IMR-90 (cell line): ENCODE measurements at places on chromosomes 7 and 10.

DNA sequence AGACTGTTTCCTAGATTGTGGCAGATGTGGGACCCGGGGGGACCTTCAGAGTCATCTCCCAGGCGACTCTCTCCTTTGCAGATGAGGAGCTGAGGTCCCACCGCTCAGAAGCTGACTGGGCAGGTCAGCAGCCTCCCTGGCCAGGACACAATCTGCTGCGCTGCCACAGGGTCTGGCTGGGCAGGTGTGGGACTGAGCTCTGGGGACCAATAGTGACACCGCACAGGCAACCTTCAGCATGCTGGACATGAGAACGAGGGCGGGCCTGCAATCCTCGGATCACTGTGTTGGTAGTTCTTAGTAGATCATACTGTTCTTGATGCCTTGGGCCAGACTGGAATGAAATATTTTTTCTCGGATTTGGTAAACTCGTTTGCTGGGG lies 20.5 kb upstream of the CRYGN start:
- DNase-seq, result no peak

DNA sequence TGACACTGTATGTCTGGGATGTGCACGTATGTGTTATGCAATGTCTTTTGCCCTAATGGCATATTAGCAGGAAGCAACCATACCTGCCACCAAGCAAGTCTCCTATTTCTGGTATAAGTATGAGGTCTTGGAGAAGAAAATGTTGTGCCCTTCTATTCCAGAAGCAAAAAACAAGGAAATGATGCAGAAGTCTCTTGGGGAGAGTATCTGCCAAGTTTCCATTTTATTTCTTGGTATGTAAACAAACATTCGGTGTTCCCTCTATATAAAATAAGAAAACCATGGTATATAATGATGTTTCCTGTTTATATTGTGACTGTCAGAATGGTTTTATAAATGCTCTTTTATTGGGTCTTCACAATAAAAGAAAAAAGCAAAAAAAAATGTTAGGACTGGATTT lies 19.3 kb upstream of the MYO3A start:
- DNase-seq, result no peak

GRCh38 chr7:36999626-37000485 lies 275.6 kb upstream of the AOAH start:
- DNase-seq, result no peak

GRCh38 chr10:99280472-99280871 lies 44.8 kb upstream of the HPSE2 start:
- DNase-seq, result no peak

DNA sequence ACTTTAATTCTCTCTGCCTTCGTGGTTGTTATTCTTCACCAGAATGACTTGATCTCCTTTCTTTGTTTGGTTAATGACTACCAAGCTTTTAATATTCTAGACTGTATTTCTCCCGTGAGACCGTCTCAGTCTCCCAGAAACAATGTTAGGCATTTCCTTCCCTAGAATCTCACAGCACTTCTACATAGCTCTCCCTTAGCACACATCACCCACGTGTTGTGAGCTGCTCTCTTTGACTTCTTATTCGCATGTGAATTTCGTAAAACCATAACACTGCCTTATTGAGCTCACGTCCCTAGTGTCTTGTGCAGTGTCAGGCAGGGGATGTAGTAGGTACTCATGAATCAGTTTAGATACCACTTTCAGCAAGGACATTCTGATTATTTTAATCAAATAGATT lies 57.5 kb upstream of the MGAM2 start:
- DNase-seq, result no peak

GRCh38 chr10:111392159-111392558 lies 315.3 kb downstream of the ADRA2A start:
- no peak for DNase-seq

DNA sequence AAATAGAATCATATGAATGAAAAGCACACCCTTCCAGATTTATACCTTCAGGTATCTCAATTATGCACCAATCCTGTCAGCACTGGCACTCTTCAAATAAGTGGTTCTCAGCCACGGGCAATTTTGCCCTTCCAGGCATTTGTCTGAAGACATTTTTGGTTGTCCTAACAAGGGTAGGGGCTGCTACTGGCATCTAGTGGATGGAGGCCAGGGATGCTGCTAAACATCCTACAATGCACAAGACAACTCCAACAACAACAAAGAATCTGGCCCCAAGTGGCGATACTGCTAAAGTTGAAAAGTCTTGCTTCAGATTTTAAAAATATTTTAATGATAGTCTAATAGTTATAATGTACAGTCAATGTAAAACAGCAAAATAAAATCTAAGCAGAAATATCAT lies 16.1 kb downstream of the CCDC186 start:
- no peak for DNase-seq

- DNase-seq, result peak; percentile 28
Observed at GRCh38 chr7:44621034-44621749, 14.8 kb downstream of the OGDH start.
